ENCODE measurements at places on chromosomes 12 and 14.

DNA sequence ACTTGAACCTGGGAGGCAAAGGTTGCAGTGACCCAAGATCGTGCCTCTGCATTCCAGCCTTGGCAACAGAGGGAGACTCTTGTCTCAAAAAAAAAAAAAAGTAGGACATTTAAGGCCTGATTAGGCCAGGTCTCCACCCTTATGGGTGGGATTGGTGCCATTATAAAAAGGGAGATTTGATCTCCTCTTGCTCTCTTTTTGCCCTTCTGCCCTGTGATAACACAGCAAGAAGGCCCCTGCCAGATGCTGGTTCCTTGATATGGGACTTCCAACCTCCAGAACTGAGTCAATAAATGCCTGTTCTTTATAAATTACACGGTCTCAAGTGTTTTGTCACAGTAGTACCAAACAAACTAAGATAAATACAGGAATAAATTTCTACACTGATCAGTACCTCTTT is 81.0 kb downstream of the C2CD5 start:
- no peaks in the 10 kb centered on the region for H3K27me3 ChIP-seq
- no peaks in the 10 kb centered on the region for H3K4me1 ChIP-seq
- no peak overlapping the region for H3K4me3 ChIP-seq
- no peak for DNase-seq

GRCh38 chr14:28661171-28661772 is 105.3 kb upstream of the FOXG1 start:
- H3K27ac ChIP-seq, result no peak overlapping the region
- no peaks in the 10 kb centered on the region for H3K4me1 ChIP-seq
- H3K36me3 ChIP-seq, result no peaks in the 10 kb centered on the region
- no peak overlapping the region for H3K4me3 ChIP-seq

GRCh38 chr14:38866461-38866860 is 236.6 kb downstream of the SEC23A start:
- H3K36me3 ChIP-seq, result no peaks in the 10 kb centered on the region
- no peak for DNase-seq
- H3K4me1 ChIP-seq, result peaks cover 8% of the 10 kb centered on the region

DNA sequence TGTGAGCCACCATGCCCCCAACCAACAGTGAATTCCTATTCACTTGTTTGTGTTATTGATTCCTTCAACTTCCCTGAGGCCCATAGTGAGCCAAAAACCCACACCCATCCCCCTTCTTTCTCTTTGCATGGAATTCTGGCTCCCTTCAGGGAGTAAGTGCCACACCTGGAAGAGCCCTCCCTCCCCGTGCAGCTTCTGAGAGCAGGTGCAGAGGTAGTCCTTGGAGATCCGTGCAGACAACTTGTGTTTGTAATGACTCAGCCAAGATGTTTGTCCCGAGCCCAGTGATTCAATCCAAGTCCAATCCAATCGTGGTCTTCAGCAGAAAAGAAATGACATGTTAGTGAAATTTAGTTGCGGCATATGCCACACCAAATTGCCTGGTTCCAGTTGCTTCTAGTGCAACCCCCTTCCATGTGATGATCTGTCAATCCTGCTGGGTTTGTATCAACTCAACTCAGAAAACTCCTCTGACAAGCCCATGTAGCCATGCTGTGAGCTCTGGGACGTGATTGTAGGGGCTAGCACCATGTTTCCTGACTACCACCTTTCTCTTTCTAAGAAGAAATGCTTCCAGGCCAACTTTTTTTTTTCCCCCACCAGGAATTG is 27.5 kb downstream of the GPRC5A start:
- H3K27ac ChIP-seq, result no peak overlapping the region
- H3K36me3 ChIP-seq, result no peaks in the 10 kb centered on the region
- H3K27me3 ChIP-seq, result no peaks in the 10 kb centered on the region

- DNase-seq, result no peak
- no peaks in the 10 kb centered on the region for H3K27me3 ChIP-seq
- H3K27ac ChIP-seq, result peak overlapping the region; percentile 30
- no peaks in the 10 kb centered on the region for H3K36me3 ChIP-seq
- H3K4me1 ChIP-seq, result peaks cover 9% of the 10 kb centered on the region
Observed at GRCh38 chr14:50047274-50047676, 69.1 kb downstream of the VCPKMT start.

DNA sequence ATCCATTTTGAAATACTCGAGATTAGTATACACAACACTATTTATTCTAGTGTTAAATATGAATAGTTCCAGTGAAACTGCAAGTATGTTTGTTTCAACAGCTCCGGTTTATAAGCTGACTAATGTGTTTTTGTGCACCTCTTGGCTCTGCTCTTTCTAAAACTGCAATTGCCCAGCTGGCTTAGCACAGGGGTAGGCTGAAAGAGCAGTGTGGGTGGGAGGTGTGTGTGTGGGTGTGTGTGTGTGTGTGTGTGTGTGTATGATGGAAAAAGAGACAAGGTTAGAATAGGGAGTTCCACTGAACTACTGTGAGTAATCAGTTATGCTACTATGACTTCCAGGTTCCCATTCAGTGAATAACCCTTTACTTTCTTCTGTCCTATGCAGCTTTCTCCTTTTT is 37.8 kb upstream of the DDHD1 start:
- H3K4me1 ChIP-seq, result no peaks in the 10 kb centered on the region
- no peaks in the 10 kb centered on the region for H3K27me3 ChIP-seq
- no peak overlapping the region for H3K4me3 ChIP-seq
- no peak for DNase-seq
- H3K36me3 ChIP-seq, result no peaks in the 10 kb centered on the region
- H3K27ac ChIP-seq, result no peak overlapping the region

DNA sequence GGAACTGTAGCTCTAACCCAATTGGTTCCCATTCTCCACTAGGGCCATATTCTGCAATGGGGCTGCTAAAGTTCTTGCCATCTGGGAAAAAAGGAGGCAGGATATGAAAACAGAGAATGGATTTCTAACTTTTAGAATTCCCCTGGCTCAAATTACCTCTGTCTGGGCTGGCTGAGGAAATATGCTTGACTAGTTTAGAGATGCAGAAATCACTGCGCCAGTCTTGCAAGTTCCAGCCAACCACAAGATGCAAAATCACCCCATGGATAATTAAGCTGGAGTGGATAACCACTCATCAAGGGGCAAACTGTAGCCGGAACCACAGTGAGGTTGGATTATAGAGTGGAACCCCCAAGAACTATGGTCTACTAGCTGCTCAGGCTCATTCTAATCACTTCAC is 126.3 kb downstream of the RALGAPA1 start:
- H3K27ac ChIP-seq, result no peak overlapping the region
- H3K36me3 ChIP-seq, result no peaks in the 10 kb centered on the region
- H3K4me1 ChIP-seq, result no peaks in the 10 kb centered on the region
- H3K27me3 ChIP-seq, result no peaks in the 10 kb centered on the region
- no peak overlapping the region for H3K4me3 ChIP-seq
- DNase-seq, result no peak

DNA sequence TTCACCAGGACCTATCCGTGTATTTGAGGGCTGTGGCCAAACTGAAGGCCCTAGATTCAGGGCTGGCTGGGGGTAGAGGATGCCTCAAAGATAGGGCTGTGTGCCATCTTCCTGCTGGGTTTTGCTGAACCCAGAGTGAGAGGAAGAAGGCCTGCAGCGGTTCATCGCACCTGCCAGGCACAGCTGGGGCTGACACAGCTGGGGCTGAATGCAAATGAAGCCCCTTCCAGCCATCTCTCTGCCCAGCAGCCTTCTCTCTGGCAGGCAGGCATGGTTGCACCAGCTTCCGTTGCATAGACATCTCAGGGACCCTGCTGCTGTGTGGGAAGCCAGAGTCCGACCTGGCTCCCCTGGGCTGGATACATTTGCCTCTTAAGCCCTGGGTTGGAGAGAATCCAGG is 152.4 kb downstream of the TSPAN9 start:
- no peak for DNase-seq
- H3K27me3 ChIP-seq, result no peaks in the 10 kb centered on the region
- no peak overlapping the region for H3K27ac ChIP-seq
- no peak overlapping the region for H3K4me3 ChIP-seq
- peaks cover 21% of the 10 kb centered on the region for H3K4me1 ChIP-seq

- H3K27ac ChIP-seq, result no peak overlapping the region
- H3K36me3 ChIP-seq, result no peaks in the 10 kb centered on the region
- no peak for DNase-seq
Observed at GRCh38 chr12:24060089-24060488, 110.6 kb upstream of the SOX5 start.

DNA sequence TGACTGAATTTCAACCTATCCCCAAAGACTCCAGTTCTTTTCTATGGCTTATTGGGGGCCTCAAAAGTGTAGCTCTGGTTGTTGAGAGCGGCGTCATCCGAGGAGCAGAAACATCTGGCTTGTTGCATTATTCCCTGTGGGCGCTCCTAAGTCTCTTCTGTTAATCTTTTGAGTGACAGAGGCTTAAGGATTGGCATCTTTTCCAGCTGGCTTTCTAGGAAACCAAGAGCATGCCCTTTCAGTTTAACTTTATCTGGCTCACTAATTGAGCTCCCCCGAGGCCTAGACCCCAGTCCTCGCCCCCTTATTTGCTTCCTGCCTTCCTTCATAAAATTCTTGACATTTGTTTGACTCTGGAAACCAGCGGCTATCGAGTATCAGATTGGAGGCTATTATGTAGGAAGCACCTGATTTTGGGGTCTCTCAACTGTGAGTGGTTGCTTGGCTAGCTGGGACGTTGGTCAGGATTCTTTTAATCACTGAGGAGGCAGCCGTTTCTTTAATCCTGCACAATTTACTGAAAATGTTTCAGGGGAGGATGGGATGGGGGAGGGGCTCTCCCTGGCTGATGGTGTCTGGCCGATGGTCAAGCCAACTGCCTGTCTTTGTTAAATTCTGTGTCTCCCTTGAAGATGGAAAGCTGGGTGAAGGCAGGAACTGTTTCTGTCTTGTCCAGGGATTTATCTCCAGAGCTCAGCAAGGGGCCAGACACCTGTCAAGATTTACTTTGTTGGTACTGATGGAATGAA is 3.1 kb downstream of the SMOC1 start:
- DNase-seq, result no peak
- H3K4me3 ChIP-seq, result no peak overlapping the region
- H3K36me3 ChIP-seq, result no peaks in the 10 kb centered on the region

DNA sequence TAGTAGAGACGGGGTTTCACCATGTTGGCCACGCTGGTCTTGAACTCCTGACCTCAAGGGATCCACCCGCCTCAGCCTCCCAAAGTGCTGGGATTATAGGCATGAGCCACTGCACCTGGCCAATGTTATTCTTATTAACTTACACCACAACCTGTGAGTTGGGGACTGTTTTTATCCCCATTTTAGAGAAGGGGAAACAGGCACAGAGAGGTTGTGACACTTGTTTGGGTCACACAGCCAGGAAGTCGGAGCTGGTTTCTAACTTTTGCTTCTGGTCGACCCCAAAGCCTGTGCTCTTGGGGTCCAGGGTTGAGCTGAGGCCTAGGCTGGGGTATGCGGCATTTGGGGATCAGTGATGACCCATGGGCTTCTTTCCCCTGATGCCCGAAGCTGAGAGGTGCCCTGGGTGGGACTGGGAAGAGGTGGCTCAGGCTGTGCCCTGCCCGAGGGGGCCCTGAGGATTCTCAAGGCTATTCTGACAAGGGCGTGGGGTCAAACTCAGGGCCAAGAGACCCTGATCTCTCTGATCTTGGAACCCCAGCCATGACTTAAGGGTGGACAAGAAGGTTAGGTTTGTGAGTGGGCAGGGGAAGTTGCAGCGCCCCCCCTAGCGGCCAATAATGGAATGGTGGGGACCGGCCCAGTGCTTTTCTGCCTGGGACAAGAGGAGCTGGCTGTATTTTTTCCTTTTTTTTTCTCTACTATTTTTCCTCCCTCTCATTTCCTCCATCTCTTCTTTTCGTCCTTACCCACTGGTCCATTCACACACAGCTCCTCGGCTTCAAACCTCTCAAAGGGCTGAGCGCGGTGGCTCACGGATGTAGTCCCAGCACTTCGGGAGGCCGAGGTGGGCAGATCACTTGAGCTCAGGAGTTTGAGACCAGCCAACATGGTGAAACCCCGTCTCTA is 3.0 kb downstream of the SDSL start:
- H3K4me1 ChIP-seq, result peaks cover 8% of the 10 kb centered on the region
- DNase-seq, result peak; percentile 41
- no peak overlapping the region for H3K27ac ChIP-seq
- no peaks in the 10 kb centered on the region for H3K27me3 ChIP-seq
- H3K4me3 ChIP-seq, result no peak overlapping the region

DNA sequence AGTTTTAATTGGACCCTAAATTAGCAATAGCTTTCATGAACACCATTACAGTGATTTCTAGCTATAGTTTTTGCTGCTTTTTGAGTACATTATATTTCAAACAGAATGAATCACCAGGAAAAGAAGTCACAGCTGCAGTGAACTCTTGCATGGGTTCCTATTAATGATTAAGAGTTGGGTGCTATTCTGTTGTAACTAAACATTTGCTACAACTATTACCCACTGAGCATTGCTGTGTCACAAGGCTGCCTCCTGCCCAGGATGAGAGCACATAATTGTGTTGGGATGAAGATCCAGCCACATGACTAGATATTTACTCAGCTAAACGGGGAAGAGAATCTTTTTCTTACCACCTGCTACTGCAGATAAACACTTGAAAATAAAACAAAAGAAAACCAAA is 152.7 kb downstream of the GXYLT1 start:
- no peaks in the 10 kb centered on the region for H3K36me3 ChIP-seq
- H3K4me3 ChIP-seq, result no peak overlapping the region
- H3K27ac ChIP-seq, result no peak overlapping the region
- no peaks in the 10 kb centered on the region for H3K27me3 ChIP-seq

DNA sequence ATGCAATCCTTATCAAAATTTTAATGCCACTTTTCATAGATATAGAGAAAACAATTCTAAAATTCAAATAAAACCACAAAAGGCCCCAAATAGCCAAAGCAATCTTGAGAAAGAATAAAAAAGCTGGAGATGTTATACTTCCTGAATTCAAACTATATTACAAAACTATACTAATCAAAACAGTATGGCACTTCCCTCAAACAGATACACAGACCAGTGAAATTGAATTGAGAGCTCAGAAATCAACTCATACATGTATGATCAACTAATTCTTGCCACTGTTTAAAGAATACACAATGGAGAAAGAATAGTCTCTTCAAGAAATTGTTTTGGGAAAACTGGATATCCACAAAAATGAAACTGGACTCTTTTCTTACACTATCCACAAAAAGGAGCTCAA is 55.4 kb downstream of the FOXG1 start:
- H3K36me3 ChIP-seq, result no peaks in the 10 kb centered on the region
- no peaks in the 10 kb centered on the region for H3K27me3 ChIP-seq
- H3K27ac ChIP-seq, result no peak overlapping the region
- H3K4me3 ChIP-seq, result no peak overlapping the region

GRCh38 chr12:3536096-3536875 is 45.3 kb downstream of the PRMT8 start:
- H3K27ac ChIP-seq, result no peak overlapping the region
- H3K27me3 ChIP-seq, result no peaks in the 10 kb centered on the region
- peaks cover 33% of the 10 kb centered on the region for H3K4me1 ChIP-seq
- no peaks in the 10 kb centered on the region for H3K36me3 ChIP-seq
- no peak overlapping the region for H3K4me3 ChIP-seq

- DNase-seq, result no peak
- H3K27ac ChIP-seq, result no peak overlapping the region
- no peak overlapping the region for H3K4me3 ChIP-seq
- peaks cover 19% of the 10 kb centered on the region for H3K27me3 ChIP-seq
Observed at GRCh38 chr14:77266336-77266735, 4.7 kb downstream of the NGB start.

GRCh38 chr14:52179141-52179790 is 88.2 kb upstream of the PTGDR start:
- H3K36me3 ChIP-seq, result no peaks in the 10 kb centered on the region
- no peak for DNase-seq
- H3K27me3 ChIP-seq, result no peaks in the 10 kb centered on the region
- H3K27ac ChIP-seq, result no peak overlapping the region
- no peak overlapping the region for H3K4me3 ChIP-seq
- no peaks in the 10 kb centered on the region for H3K4me1 ChIP-seq

GRCh38 chr12:93802293-93802692 is 125.1 kb downstream of the CRADD start:
- no peaks in the 10 kb centered on the region for H3K27me3 ChIP-seq
- DNase-seq, result no peak
- H3K27ac ChIP-seq, result peak overlapping the region; percentile 71
- no peak overlapping the region for H3K4me3 ChIP-seq

Measured in gastrocnemius medialis (tissue), 4 donors.